CD4-positive, alpha-beta memory T cell (primary cell): ENCODE measurements at places on chromosomes 4 and X. TPM values are rescaled to one million over a fixed set of nuclear protein-coding genes. Genes with fewer than 3 reads are reported as not detected.

DNA sequence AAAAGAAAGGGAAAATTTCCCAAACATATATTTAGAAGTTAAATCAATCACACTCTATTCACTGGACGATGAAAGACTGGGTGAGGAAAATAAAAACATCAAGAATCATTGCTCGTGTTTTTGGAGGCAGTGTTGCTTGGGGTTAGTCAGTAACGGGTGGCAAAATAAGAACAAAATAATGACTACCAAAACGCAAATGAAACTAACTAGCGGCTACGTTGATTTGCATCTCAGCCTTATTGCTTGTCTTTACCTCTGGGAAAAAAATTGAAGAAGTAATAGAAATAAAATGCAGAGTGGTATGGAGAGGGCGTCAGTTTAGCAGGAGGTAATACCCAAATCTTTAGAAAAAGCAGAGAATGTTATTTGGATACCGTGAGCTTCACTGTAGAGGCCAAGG lies 86.4 kb upstream of the SORBS2 start:
- H3K36me3 ChIP-seq, result no peaks in the 10 kb centered on the region
- no peak for DNase-seq
- H3K4me1 ChIP-seq, result no peaks in the 10 kb centered on the region
- H3K4me3 ChIP-seq, result no peak overlapping the region

Gene FAM47E
- 0.64 TPM for total RNA-seq

Gene UBQLN2
- 62.6 TPM for total RNA-seq

Gene TNIP3
- 0.38 TPM for total RNA-seq

DNA sequence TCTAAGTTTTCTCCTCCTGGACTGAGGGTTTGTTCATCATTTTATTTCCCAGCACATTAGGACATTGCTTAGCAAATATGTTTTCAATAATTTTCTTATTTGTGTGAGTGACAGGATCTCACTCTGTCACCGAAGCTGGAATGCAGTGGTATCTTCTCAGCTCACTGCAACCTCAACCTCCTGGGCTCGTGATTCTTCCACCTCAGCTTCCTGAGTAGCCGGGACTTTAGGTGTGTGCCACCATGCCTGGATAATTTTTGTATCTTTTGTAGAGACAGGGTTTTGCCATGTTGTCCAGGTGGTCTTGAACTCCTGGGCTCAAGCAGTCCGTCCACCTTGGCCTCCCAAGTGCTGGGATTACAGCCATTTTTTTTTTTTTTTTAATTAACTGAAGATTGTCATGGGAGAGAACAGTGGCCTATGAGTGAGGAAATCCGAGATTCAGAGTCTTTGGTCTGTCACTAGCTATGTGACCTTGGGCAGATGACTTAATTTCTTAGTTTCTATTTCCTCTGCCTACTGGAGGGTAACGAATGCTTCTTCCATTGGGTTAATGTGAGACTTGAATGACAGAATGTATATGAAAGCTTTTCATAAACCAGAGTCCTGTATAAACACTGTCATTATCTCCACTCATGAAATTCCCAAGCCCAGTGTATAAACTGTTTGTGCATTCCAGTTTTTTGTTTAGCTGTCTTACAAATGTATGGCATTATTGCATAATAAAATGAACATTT lies 23.9 kb downstream of the MOB1B start:
- no peak overlapping the region for H3K27ac ChIP-seq
- no peak for DNase-seq
- H3K27me3 ChIP-seq, result no peaks in the 10 kb centered on the region
- no peaks in the 10 kb centered on the region for H3K36me3 ChIP-seq
- no peak overlapping the region for H3K4me3 ChIP-seq

- H3K4me3 ChIP-seq, result no peak overlapping the region
- no peak overlapping the region for H3K27ac ChIP-seq
- H3K27me3 ChIP-seq, result no peaks in the 10 kb centered on the region
- DNase-seq, result no peak
Measured at GRCh38 chr4:133131829-133132460, 17.1 kb upstream of the PCDH10 start.

DNA sequence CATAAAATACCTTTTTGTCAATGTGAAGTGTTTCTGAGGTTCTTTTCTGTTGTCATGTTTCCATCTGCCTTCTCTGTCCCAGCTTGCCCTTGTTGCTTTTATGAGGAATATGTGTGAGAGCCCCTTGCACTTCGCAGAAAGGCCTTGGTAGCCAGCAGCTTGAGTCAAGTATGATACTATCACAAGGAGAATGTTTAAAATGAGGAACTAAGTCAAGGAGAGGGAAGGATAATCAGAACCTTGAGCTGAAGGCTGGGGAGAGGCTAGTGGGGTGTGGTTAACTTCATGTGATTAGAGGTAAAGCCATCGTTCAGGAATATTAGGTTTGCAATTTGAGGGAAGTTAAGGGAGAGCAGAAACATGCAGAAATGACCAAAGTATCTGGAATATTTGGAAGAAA lies 12.7 kb downstream of the PGK1 start:
- H3K27ac ChIP-seq, result no peak overlapping the region
- peaks cover 56% of the 10 kb centered on the region for H3K36me3 ChIP-seq
- no peak for DNase-seq
- no peak overlapping the region for H3K4me3 ChIP-seq
- no peaks in the 10 kb centered on the region for H3K27me3 ChIP-seq

GRCh38 chrX:149504226-149504914 lies 736 bp downstream of the IDS start:
- DNase-seq, result peak; percentile 75
- H3K4me1 ChIP-seq, result peaks cover 37% of the 10 kb centered on the region
- no peaks in the 10 kb centered on the region for H3K27me3 ChIP-seq
- H3K36me3 ChIP-seq, result peaks cover 24% of the 10 kb centered on the region
- peak overlapping the region; percentile 95 for H3K27ac ChIP-seq

DNA sequence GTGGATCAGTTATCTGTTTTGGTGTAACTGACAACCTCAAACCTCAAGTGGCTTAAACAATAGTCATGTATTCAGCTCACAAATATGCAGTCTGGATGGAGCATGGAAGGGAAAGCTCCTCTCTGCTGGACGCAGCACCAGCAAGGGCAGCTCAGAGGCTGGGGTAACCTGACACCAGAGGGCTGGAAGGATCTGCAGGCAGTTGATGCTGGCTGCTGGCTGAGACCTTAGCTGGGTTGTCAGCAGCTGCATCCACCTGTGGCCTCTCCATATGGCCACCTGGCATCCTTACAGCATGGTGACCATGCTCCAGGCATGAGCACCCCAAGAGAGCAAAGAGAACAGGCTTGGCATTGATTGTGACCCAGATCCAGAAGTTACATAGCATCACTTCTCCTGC lies 46.7 kb downstream of the ENPP6 start:
- no peak for DNase-seq
- H3K36me3 ChIP-seq, result no peaks in the 10 kb centered on the region
- peaks cover 1% of the 10 kb centered on the region for H3K27me3 ChIP-seq
- no peak overlapping the region for H3K4me3 ChIP-seq
- no peaks in the 10 kb centered on the region for H3K4me1 ChIP-seq

Gene BLOC1S4
- 35.3 TPM for total RNA-seq

Gene HSFX1
- total RNA-seq, result 2.6 TPM

GRCh38 chr4:8441499-8442091 lies 1.0 kb downstream of the TRMT44 start:
- peak overlapping the region; percentile 91 for H3K27ac ChIP-seq
- DNase-seq, result no peak
- H3K27me3 ChIP-seq, result no peaks in the 10 kb centered on the region

DNA sequence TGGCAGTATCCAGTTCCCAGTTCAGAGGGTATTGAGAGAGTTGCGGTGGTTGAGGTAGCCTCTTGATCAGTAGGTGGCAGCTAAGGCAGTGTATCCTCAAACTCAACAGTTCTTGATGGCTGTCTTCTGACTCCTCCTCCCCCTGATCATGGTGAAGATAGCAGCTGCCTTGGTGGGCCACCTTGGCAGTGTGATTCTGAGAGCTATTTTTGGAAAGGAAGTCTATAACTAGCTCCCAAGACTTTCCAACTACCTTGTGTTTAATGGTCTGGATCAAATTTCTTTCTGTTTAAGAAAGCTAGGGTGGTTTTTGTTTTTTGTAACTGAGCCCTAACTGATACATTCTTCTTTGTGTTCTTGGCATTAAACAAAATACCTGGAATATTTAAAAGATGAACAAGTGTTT lies 10.5 kb upstream of the TBC1D19 start:
- no peaks in the 10 kb centered on the region for H3K4me1 ChIP-seq
- no peak overlapping the region for H3K27ac ChIP-seq
- H3K36me3 ChIP-seq, result no peaks in the 10 kb centered on the region
- H3K27me3 ChIP-seq, result peaks cover under 1% of the 10 kb centered on the region
- no peak overlapping the region for H3K4me3 ChIP-seq

DNA sequence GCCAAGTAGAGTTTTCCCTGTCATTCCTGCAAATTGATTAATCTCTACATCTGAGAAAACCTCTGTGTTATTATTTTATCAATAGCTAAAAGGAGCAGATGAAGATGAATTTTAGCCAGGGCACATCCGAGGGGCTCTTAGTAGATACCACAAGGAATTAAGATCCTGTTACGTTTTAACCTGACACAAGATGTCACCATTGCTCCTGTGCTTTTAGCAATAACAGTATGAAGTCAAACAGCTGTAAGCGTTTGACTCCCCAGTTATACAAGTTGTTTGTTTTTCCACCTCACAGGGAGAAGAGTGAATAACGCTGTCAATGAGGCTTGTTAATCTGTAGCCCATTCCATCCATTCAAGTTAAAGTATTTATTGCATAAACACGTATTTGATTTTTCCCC lies 76.0 kb upstream of the AP1S2 start:
- no peaks in the 10 kb centered on the region for H3K4me1 ChIP-seq
- no peak overlapping the region for H3K27ac ChIP-seq
- H3K4me3 ChIP-seq, result no peak overlapping the region
- H3K36me3 ChIP-seq, result no peaks in the 10 kb centered on the region
- H3K27me3 ChIP-seq, result no peaks in the 10 kb centered on the region
- no peak for DNase-seq

GRCh38 chrX:154056770-154057241 lies 37.1 kb upstream of the IRAK1 start:
- peaks cover 5% of the 10 kb centered on the region for H3K36me3 ChIP-seq
- peak; percentile 40 for DNase-seq
- H3K27me3 ChIP-seq, result no peaks in the 10 kb centered on the region
- no peak overlapping the region for H3K27ac ChIP-seq
- peaks cover 66% of the 10 kb centered on the region for H3K4me1 ChIP-seq

Gene HSD17B13
- 0.35 TPM for total RNA-seq

DNA sequence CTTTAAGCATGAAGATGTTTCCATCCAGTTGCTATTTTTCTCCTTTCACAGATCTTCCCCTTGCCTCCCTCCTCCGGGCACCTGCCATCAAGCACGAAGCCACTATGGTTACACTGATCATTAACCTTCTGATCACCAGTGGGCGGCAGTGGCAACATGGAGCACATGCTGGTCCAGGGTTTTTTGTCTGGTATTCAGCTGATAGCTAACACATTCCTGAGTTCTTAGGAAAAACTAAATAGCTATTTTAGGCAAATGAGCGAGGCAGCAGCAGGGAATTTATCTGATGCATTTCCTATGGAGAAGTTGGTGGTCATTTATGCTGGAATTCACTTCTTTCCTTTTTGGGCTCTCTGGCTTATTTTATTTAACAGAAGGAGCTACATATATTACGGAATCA lies 22.9 kb downstream of the SHISA3 start:
- H3K4me1 ChIP-seq, result no peaks in the 10 kb centered on the region
- peaks cover 18% of the 10 kb centered on the region for H3K36me3 ChIP-seq
- no peak overlapping the region for H3K27ac ChIP-seq
- H3K27me3 ChIP-seq, result no peaks in the 10 kb centered on the region

Gene VCX2
- total RNA-seq, result not detected

GRCh38 chr4:27861802-27862201 lies 1001.2 kb downstream of the STIM2 start:
- H3K27ac ChIP-seq, result no peak overlapping the region
- no peak for DNase-seq
- no peaks in the 10 kb centered on the region for H3K4me1 ChIP-seq
- H3K27me3 ChIP-seq, result no peaks in the 10 kb centered on the region
- H3K4me3 ChIP-seq, result no peak overlapping the region

Gene TAF7L
- not detected for total RNA-seq

Gene UBA6
- 55.1 TPM for total RNA-seq

DNA sequence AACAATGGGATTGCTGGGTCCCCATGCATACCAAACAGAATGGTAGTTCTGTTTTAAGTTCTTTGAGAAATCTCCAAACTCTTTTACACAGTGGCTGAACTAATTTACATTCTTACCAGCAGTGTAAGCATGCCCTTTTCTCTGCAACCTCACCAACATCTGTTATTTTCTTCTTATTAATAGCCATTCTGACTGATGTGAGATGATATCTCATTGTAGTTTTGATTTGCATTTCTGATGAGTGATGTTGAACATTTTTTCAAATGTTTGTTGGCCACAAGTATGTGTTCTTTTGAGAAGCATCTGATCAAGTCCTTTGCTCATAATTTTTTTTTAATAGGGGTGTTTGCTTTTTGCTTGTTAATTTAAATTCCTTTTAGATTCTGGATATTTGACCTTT lies 41.2 kb upstream of the ZMAT1 start:
- no peaks in the 10 kb centered on the region for H3K27me3 ChIP-seq
- no peak for DNase-seq
- no peak overlapping the region for H3K27ac ChIP-seq
- H3K4me3 ChIP-seq, result no peak overlapping the region

- H3K36me3 ChIP-seq, result no peaks in the 10 kb centered on the region
- H3K27me3 ChIP-seq, result no peaks in the 10 kb centered on the region
- no peak overlapping the region for H3K4me3 ChIP-seq
- no peak overlapping the region for H3K27ac ChIP-seq
Measured at GRCh38 chr4:20899591-20899990, 199.3 kb downstream of the PACRGL start.

- H3K4me1 ChIP-seq, result no peaks in the 10 kb centered on the region
- H3K4me3 ChIP-seq, result no peak overlapping the region
- H3K36me3 ChIP-seq, result no peaks in the 10 kb centered on the region
- DNase-seq, result no peak
Measured at GRCh38 chr4:155207534-155208257, 740 bp upstream of the NPY2R start.

GRCh38 chr4:188993871-188994270 lies 854.6 kb downstream of the TRIML1 start:
- no peaks in the 10 kb centered on the region for H3K27me3 ChIP-seq
- no peaks in the 10 kb centered on the region for H3K36me3 ChIP-seq
- no peak overlapping the region for H3K27ac ChIP-seq
- H3K4me3 ChIP-seq, result no peak overlapping the region
- no peaks in the 10 kb centered on the region for H3K4me1 ChIP-seq

Gene NAT8L
- not detected for total RNA-seq

- H3K4me3 ChIP-seq, result no peak overlapping the region
- no peaks in the 10 kb centered on the region for H3K4me1 ChIP-seq
- DNase-seq, result no peak
- no peaks in the 10 kb centered on the region for H3K27me3 ChIP-seq
- H3K27ac ChIP-seq, result no peak overlapping the region
Measured at GRCh38 chr4:133162941-133163340, 13.8 kb downstream of the PCDH10 start.

DNA sequence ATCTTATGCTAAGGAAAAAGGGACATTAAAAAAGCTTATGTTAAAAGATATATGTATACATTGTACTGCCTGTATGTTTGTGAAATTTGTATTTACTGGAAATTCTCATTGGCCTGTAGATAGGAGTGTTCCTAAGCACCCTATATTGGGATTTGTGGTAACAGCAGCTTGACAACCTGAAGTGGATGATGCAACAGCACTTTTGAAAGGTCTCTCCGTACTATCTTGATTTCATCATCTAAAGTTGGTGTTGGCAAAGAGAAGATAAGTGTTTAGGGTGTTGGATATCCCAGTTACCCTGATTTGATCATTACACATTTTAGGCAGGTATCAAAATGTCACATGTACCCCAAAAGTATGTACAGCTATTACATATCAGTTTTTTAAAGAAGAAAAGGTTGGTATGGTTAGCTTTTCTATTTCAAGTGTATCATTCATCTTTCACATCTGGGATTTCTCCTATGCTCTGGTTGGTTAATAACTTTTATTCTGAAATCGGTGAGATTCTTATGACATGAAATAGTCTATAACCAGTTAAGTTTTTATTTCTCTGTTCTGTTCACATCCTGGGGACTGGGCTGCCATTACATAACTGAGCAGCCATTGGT lies 10.3 kb downstream of the HADH start:
- peaks cover 8% of the 10 kb centered on the region for H3K4me1 ChIP-seq
- no peak overlapping the region for H3K4me3 ChIP-seq
- DNase-seq, result no peak
- H3K36me3 ChIP-seq, result no peaks in the 10 kb centered on the region
